Adrenal gland (tissue), 19 donors: ENCODE measurements at places on chromosomes 3 and 15. TPM values are rescaled to one million over a fixed set of nuclear protein-coding genes. Genes with fewer than 3 reads are reported as not detected.
A peak's percentile ranks its signal among the peaks of the same experiment; 100 is the strongest.

Gene PIF1
- 6.0 TPM for polyA plus RNA-seq

Gene NEDD4
- polyA plus RNA-seq = 9.6 TPM

Gene KCTD6
- 16.1 TPM for polyA plus RNA-seq

Gene GASK1A
- polyA plus RNA-seq = 1.5 TPM

Gene SLC24A5
- 0.34 TPM for polyA plus RNA-seq

DNA sequence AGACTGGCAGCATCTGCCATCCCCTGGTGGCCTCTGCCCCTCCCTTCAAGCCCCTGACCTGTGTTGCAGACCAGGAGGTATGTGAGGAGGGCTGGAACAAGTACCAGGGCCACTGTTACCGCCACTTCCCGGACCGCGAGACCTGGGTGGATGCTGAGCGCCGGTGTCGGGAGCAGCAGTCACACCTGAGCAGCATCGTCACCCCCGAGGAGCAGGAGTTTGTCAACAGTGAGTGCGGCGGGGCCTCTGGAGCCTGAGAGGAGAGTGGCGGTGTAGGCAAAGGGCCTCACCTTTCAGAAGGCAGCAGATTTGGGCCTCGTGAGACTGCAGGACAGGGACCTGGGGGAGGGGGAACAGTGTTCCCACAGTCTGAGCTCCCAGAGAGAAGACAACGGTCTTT lies 24.0 kb downstream of the HAPLN3 start:
- DNase-seq = no peak

- no peak for DNase-seq
Observed at GRCh38 chr3:14533457-14533958, 6.6 kb downstream of the GRIP2 start.

- DNase-seq = no peak
Observed at GRCh38 chr3:18295171-18295920, 129.8 kb downstream of the SATB1 start.

- DNase-seq = no peak
Observed at GRCh38 chr3:115943579-115943978, 320.3 kb downstream of the GAP43 start.

- no peak for DNase-seq
Observed at GRCh38 chr3:139676108-139676507, 1.7 kb downstream of the NMNAT3 start.

- no peak for DNase-seq
Observed at GRCh38 chr3:165211721-165212120, 15.5 kb upstream of the SLITRK3 start.

- no peak for DNase-seq
Observed at GRCh38 chr15:56913670-56914069, 4.8 kb upstream of the TCF12 start.

DNA sequence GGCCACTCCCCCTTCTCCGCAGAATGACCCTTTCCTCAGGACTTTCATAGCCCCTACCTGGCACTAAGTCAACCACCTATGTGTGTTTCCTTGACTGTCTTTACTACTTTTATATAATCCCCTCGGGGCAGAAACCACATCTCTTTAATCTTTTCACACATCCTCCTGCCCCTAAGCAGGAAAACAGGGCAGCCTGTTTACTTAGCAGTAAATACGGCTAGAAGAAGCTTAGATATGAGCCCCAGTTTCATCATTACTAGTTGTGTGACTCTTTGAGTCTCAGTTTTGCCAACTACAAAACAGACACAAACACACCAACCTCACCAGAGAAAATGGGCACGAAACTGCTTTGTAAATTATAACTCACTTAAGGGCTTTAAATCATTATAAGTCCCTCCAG lies 98.3 kb downstream of the CYP19A1 start:
- DNase-seq = no peak

DNA sequence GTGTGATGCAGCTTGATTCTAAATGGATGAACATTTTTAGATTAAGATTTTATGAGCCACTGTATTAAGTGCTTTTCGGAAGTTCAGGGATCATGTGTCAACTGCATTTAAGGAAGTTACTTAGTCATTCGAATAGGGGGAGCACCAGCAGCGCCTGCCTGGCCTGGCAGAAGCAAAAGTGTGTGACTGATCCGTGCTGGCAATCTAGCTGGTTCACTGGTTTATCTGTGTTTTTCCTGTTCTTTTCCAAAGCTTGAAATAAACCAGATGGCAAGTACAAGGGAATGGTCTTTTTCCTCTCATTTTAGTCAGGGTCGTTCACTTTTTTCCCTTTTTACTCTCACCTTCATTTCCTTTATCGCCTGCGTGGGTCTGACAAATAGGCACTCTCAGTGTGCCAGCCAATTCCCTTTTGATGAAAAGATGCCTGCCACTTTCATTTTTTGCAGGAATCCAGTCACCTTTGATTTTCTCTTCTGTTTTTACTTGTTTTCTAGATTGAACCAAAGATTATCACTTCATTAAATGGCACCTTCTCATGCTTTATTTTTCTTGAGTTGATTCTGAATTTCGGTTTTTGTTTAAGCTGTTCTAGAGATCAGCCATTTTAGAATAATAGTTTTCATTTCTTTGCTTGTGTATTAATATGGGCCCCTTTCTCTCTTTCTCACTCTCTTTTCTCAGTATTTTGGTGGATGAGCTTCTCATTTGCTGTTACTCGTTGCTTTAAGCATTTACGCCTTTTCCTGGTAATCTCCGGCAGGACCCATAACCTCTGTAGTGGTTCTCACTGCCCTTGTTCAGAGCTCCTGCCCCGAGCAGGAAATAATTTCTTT lies 2.8 kb downstream of the ABHD2 start:
- DNase-seq = peak; percentile 68

GRCh38 chr3:45753095-45753494 lies 43.2 kb downstream of the SLC6A20 start:
- DNase-seq = no peak

DNA sequence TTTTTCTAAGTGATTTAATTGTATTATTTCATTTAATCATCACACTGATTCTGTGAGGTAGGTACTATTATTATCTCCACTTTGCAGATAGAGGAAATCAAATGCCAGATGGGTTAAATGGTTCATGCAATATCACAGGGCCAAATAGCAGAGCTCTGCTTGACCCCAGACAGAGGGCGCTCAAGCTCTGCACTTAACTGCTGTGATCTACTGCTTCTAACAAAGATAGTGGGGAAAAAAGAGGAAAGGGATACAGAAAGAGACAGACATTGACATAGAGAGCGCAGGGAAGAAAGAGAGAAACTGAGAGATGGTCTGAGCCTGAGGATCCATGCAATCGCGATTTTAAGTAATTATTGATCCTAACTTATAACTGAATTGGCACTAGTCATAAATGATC lies 279.1 kb upstream of the THRB start:
- peak; percentile 72 for DNase-seq

DNA sequence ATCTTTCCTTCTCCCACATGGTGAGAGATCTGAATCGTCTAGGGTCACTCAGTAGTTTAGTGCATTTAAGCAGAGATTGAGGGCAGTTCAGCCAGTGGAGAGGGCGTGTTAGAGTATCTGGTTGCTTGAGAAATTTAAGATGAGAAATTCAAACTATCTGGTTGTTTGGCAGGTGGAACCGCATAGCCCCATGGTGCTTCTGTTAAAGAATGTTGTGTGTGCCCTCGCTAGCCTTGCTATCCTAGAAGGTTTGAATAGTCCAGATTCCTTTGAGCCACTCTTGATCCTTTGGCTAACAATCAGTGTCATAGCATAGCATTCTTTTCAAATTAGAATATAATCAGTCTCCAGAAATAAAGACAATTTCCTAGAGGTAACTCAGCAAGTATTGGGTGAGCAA lies 32.1 kb downstream of the ABHD17C start:
- DNase-seq = no peak

- peak; percentile 93 for DNase-seq
Observed at GRCh38 chr3:72338942-72339669, 509.1 kb downstream of the SHQ1 start.

GRCh38 chr3:177058648-177059047 lies 138.6 kb downstream of the TBL1XR1 start:
- no peak for DNase-seq

DNA sequence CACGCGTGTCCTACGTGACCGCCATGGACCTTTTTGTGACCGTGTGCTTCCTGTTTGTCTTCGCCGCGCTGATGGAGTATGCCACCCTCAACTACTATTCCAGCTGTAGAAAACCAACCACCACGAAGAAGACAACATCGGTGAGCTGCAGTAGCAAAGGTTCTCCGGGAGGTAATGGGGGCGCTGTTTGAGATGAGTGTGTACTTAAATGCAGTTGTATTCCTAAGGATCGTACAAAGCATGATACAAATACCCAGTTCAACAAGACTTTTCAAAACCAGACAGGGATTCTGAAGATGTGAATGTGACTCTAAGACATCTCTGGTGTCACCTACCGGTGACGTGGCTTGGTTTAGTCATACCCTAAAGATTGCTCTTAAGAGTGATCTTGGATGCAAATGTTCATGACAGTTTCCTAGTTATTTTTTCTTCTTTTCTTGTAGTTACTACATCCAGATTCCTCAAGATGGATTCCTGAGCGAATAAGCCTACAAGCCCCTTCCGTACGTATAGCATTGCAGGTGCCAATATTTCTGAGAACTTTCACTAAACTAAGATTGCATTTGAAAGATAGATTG lies 556.6 kb downstream of the GABRG3 start:
- no peak for DNase-seq

DNA sequence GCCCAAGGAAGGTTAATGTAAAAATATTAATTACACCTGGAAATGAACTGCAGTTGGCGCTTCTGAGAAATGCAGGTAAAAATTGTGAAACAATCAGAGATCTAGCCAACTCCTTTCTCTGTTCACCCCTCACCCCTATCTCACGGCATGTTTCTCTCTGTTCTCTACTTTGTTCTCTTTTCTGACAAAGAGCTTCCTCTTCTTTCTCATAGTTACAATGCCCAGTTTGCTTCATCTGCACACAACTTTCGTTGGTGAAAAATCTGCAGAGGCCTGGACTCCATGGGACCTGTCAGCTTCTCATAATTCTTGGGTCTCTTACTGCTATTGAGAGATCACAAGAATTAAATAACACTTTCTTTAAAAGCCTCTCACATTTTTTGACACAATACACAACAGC lies 212.9 kb upstream of the LRRN1 start:
- no peak for DNase-seq

DNA sequence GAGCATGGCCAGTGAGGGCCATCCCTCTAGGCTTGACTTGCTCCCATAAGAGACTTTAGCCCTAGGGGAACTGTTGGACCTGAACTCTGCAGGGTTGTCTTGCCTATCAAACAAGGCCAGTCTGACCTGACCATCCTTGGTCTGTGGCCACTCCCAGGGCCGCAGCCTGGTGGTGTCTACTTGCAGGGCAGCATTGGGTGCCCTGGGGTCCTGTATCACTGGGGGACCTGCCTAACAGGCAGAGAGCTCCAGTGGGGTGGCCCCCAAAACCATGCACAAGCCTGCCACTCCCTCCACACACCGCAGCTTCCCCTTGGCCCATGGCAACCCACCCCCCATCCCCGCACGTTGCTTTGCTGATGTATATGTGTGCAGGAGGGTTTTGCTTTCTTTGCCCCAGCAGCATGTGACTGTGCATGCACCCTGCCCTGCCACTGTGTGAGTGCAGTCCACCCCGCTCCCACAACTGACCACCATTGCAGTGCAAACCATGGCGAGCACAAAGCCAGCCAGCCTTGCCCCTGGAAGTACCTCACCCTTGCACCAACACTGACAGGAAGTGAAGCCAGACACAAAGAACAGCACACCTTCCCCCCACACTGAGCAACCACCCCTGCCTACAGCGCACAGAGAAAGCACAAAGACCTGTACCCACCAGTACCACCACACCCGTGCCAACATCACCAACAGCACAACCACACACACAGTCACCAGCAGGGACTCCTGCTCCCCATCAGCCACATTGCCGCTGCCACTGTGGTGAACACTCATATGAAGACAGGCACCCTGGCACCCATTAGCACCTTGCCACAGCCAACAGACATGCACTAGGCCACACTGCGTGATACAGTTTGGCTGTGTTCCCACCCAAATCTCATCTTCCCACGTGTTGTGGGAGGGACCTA lies 88.8 kb downstream of the SENP7 start:
- DNase-seq = no peak

GRCh38 chr15:94042180-94042928 lies 189.0 kb upstream of the MCTP2 start:
- no peak for DNase-seq

DNA sequence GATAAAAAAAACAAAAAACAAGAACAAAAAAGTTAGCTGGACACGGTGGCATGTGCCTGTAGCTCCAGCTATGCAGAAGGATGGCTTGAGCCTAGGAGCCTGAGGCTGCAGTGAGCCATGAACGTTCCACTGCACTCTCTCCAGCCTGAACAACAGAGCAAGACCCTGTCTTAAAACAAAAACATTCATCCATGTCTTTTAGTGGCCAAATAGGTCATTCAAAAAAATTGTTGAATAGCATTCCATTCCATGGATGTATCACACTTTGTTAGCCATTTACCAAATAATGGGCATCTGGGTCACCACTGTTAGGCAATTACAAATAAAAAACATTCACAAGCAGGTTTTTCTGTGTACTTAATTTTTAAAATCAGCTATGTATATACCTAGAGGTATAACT lies 139.7 kb downstream of the STAG1 start:
- no peak for DNase-seq

- DNase-seq = no peak
Observed at GRCh38 chr3:16142350-16143025, 32.0 kb upstream of the GALNT15 start.

GRCh38 chr3:102124704-102125103 lies 275.4 kb downstream of the NFKBIZ start:
- no peak for DNase-seq

- no peak for DNase-seq
Observed at GRCh38 chr3:81503026-81503425, 258.4 kb downstream of the GBE1 start.

DNA sequence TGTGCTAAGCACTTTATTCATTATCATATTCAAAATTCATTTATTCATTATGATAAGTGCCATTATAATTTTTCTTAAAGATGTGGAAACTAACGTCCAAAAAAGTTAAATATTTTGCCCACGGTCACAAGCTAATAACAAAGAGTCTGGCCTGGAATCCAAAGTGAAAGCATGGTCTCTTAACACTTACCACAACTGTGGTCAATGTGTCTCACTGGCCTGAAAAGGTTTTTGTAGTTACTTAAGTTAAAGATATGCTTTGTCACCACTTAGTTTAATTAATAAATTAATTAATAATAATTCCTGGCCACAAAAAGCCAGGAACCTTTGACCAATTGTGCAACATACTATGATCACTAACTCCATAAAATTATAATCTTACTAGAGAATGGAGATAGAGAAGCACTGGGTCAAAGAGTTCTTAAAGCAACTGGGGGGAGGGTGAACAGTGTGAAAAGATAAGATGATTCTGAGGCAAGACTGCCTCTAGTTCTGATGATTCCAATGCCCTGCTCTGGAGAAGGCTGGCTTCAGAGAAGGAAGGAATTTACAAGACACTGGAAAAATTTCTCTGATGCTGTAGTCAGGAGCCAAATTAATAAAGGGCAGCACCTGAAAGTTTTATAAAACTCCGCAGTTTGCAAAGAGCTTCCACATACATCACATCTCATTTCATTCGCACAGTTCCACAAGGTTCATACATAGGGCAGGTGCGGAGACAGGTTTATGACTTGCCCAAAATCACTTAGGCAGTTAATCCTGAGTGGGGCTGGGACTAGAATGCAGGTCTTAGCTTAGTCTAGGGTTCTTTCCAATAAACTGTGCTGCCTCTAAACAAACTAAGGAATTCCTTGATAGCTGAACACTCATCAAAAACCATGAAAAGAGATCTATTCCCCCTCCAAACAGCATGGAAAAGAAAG lies 32.5 kb downstream of the NPTN start:
- no peak for DNase-seq

- no peak for DNase-seq
Observed at GRCh38 chr3:107634099-107634489, 111.3 kb downstream of the BBX start.
